WERI-Rb-1 (cell line): ENCODE measurements at places on chromosomes 2 and 18.

GRCh38 chr2:156592809-156593593 lies 156.8 kb downstream of the GPD2 start:
- no peak for DNase-seq

DNA sequence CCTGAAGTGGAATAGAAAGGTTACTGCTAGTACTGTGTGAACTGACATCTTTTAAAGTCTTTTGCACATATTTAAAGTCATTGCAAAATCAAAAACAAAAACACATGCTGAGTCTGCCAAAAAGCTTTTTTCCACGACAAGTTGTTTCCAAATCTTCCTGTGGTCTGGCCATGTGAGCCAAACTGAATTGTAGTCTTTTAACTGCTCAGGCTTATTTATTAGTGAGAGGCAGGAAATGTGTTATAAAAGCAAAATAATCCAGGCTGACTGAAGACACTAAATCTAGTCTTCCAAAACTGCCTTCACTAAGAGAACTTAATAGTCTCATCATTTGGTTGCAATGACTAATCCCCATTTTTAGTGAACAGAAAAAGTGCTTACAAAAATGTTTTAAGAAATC lies 2.3 kb downstream of the KRCC1 start:
- DNase-seq: no peak

DNA sequence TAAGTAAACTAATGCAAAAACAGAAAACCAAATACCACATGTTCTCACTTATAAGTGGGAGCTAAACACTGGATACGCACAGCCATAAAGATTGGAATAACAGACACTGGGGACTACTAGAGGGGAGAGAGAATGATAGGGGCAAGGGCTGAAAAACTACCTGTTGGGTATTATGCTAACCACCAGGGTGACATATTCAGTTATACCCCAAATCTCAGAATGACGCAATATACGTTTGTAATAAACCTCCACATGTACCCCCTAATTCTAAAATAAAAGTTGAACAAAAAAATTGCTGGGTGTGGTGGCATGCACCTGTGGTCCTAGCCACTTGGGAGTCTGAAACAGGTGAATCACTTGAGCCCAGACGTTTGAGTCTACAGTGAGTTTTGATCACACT lies 157.2 kb downstream of the EXOC6B start:
- no peak for DNase-seq

DNA sequence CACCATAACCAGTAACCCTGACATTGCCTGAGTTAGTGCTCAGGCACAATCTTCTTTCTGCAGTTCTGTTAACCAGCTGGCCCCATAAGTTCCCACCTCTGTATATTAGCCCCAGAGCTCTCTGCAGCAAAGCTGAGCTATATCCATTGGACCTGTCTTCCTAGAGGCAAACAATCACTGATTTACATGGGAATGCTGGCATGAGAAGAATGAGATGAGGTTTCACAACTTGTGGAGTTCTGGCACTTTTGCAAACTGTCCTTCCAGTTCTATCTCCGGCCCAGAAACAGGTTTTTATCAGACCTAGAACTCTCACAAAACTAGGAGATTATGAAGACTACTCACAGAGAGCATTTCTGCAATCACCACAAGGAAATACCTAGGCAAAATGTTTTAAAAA lies 7.9 kb upstream of the CCBE1 start:
- DNase-seq: no peak

GRCh38 chr18:46213295-46213694 lies 109.1 kb downstream of the HAUS1 start:
- DNase-seq: no peak

DNA sequence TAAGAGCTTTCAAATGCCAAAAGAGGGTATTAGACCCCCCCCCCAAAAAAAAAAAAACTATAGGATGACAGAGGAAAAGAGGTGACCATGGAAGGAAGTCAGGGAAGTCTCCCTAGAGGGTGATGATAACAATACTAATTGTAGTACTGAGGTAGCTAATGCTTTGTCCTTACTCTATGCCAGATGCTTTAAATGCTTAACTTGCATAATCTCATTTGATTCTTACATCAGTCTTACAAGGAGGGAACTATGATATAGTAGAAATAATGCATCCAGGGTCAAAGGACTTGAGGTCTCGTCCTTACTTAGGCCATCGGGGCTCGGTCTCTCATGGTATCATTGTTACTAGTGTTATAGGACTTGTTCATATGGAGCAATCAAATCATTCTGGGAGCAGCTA lies 9.1 kb downstream of the IDH1 start:
- DNase-seq: no peak

- DNase-seq: no peak
Measured at GRCh38 chr2:24008672-24009366, 1.1 kb upstream of the MFSD2B start.

DNA sequence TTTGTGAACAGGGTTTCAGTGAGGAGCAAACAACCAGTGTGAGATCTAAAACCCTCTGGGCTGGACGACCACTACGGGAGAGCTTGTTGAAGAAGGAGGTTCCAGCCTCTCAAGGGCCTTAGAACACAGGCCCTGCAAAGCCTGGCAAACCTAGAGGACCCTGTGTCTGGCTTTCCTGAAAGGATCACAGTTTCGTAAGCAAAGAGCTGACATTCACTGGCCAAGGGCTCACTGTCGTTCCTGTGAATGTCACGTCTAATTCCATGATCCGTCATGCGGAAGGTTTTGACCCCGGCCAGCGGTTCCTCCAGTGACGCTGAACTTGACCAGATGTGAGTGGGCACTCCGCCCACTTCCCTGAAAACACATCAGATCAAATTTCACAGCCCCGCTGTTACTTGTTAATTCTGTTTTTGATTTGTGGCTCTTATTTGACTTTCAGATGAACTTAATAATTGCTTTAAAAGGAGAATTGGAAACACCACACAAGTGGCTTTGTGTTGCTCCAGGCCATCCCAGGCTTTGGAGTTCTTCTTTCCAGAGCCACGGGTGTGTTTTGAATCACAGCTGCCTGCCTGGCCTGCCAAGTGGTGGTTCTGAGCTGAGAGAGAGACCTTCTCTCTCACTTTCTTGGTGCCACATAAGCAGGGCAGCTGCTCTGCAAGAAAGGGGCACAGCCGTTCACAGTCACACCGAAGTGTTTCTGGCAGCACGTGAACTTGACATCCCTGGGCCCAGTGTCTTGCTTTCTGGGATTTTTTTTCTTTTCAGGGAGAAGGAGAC lies 308.4 kb downstream of the NDUFA10 start:
- DNase-seq: no peak

GRCh38 chr18:49837889-49838288 lies 24.6 kb upstream of the ACAA2 start:
- DNase-seq: no peak

DNA sequence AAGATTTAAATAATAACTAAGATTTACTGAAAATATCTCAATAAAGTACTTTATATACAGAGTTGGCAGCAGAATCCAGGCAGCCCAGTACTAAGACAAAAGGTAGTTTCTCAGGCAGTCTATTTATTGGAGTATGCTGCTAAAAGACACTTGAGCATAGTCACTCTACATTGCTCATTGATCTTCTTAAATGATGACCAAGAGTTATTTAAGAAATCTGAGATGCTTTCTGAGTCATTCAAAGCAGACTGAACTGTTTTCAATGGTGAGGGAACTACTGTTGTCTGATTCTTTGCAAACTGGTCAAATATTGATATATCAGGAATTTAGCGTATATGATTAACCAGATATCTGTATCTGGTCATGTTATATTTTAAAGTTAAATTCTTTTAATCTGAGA lies 133.6 kb downstream of the PHLPP1 start:
- DNase-seq: no peak

GRCh38 chr2:102634831-102635241 lies 15.5 kb downstream of the SLC9A2 start:
- DNase-seq: no peak

DNA sequence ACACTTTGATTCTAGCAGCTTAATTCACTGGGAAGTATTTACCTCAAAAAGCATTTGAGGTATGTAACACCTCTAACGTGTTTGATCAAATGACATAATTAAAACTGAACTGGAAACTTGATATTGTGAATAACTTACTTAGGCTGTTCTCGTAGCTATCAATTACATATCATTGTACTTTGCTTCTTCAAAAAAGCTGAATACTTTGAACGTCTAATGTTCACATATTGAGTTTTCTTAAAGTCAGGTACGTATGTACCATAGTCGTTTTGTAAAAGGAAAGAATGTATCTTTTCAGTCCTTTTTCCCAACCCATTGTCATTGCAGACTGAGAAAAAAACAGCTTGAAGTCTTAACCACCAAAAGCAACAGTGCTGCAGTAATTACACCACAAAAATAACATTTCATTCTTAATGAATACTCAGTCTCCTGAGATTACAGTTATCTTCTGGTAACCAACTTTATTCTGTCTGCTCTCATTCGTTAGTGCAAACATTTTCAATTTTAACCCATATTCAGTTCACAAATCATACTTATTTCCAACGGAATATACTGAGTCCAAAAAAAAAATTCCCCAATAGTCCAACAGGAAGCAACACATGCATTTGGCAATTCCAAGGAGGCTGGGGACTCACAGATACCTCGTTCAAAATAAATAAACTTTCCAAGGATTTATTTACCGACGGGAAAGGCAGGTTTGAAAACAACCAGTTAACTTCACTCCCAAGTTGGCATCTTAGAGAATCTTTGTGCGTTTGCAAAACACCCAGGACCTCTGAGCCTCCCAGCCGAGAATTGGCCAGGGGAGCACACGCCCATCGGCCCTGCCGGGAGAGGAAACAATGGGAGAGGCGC lies 1.1 kb downstream of the CHN1 start:
- no peak for DNase-seq

DNA sequence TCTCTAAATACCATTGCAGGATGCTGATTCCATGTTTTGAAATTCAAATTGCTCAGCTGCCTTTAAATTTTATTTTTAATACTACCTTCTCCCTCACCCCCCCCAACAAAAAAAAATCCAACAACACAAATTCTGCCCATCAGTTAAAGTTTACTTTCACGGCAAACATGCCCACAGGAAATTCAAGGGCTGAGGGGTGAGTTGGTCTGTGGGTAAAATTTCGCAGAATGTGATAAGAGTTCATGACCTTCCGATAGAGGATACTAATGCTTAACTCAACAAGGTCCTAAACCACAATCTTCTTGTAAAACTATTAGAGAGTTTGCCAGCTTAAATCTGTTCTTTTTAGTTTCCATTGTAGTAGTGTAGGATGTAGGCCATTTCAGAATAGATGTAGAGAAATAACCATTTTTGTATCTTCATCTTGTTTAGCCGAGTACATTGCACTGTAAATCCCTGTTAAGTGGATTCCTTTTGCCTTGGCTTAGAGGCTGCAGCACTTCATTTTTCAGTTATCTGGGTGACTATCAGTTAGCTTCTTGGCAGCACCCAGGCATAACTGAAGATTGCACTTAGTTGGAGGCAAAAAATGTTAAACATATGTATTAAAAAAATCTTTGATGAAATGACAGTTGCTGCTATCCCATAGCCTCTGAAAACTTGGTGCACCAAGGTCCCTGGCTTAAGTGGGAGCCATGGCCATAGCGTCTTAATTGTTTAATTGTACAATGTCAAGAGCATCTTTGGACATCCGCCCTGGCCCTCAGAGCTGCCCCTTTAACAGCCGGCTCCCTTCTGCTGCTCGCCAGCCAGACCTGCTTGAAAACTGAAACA lies 232.3 kb downstream of the HAUS1 start:
- DNase-seq: no peak

- no peak for DNase-seq
Measured at GRCh38 chr2:6945087-6945813, 28.0 kb downstream of the RNF144A start.

DNA sequence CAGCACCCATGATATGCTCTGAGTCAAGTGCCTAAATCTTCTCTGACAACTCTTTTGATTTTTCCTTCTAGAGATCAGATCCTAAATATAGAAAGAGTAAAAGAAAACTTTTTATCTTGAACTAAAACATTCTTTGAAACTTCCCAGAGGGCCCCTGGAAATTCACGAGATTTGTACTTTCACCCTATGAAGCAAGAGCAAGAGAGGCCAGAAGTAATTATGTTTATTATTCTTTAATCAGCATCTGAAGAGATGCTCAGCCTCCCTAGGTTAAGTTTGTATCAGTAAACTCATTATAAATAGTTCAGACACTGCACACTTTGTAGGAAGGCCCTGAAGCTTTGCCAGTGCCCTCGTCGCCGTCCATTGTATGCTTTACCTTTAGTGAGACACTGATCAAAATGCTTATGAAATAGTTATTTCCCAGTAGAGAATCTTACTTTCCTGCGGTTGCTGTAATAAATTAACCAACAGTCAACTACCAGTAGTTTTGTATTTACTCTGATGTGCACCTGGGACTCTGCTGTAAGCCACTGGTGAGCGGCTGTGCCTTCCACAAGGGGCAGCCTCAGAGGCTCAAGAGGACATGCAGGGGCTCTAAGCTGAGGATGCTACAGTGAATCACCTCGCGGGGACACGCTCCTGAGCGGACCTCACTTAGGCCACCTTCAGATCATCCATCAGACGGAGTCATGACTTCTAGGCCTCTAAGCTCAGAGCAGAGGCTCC lies 71.9 kb downstream of the BIN1 start:
- no peak for DNase-seq

GRCh38 chr2:173880561-173880960 lies 84.6 kb downstream of the SP3 start:
- DNase-seq: no peak

DNA sequence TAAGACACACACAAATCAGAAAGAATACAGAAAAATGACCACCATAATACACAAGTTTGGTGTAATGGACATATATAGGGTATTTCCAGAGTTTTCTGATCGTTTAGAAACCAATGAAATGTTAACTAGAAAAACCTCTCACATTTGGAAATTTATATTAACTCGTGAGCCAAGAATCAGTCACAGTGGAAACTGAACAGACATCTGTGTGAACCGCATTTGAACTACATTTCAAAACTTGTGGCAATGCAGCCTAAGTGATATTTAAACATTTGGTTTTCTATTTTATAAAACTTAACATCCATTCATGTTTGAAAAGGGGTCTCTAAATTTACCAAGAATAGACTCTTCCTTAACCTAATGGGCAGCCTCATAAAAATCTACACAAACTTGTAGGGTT lies 29.0 kb upstream of the KCNG2 start:
- no peak for DNase-seq

GRCh38 chr18:41216341-41217003 lies 738.6 kb upstream of the PIK3C3 start:
- DNase-seq: no peak

GRCh38 chr2:206225435-206226232 lies 48.8 kb upstream of the ZDBF2 start:
- peak; percentile 29 for DNase-seq

DNA sequence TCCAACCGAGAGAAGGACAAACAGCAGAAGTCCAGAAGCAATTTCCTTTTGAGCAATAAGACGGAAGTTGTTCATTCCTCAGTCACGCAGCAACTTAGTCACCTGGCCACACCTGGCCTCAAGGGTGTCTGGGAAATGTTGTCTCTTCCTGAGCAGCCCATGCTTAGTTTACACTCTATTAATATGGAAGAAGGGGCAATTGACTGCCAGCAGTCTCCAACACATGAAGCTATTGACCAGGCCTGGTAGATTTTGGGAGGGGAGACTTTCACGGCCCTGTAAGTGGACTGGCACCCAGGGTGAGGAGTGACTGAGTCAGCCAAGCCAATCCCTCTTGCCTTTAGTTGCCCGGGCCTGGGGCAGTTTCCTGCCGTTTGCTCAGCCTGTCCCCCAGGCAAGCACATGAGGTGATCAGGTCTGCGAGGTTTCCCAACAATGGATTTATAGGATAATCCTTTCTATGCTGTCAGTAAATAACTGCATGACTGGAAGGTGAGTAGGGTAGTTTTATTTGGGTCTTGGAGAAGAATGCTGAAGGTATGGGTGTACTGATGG lies 43.8 kb upstream of the PPP4R1 start:
- no peak for DNase-seq
